ENCODE measurements at places on chromosomes 3 and 15.
A peak's percentile ranks its signal among the peaks of the same experiment; 100 is the strongest.

DNA sequence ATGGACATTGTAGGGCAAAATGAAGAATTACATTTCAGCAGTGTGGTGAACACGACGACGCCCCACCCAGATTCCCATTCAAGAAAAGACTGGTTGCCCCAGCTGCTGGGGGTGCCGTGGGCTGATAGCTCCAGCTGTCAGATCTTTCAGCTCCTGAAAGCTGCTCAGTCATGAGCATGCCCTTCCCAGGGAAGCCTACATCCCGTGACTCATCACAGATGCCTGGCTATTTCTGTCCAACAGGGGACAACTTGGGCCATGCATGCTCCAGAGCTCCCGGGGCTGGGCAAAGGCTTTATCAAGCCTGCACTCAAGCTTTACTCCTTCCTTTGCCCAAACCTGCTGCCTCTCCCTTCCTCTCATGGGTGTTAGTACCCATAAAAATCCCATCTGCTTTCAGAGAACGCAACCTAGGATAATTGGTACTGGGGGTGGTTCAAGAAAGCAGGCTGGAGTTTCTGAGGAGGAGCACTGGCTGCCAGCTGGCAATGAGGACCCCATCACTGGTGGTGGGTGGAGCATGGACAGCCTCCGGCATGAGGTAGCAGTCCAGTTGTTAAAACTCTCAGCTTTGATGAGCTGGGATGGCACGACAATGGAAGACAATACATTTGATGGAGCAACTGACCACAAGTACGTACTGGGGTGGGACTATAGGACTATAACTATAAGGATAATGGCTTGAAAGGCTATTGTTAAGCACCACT is 16.4 kb upstream of the ST8SIA2 start:
- no peak for DNase-seq

DNA sequence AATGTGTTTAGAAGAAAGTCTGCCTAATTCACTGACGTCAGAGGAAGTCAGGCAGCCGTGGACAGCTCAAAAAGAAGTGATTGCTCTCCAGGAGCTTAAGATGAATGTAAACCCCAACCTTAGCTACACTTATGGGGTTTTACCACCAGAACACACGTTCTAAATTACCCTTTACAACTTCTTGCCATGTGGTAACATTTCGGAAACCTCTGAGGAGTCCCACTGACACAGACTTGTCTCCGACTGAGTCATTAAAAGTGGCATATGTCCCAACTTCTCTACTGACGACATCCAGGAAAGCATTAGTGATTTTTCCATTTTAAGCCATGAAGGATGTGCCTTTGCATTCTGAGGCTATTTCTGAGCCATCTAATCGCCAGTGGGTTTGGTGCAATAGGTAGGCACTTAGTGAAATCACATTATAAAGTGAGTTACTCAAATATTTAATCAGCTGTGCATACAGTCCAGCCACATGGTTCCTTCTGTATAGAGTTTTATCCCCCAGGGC is 32.4 kb downstream of the C2CD4A start:
- no peak for DNase-seq

DNA sequence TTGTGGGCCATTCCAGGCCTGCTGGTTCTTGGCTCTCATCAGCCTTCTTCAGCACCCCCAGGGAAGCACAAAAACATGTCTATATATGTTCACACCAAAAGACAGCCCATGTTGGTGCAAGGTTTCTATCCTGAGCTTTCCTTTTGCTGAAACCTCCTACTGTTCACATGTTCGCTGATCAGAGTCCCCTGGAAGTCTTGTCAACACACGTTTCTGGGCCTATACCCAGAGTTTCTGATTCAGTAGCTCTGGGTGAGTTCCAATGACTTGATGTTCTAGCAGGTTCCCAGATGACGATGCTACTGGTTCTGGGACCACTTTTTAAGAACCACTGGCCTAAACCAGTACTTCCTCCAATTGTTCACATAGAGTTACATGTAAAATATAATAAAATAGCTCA is 46.0 kb downstream of the SUCNR1 start:
- DNase-seq, result no peak

- no peak for DNase-seq
These were observed 486.0 kb upstream of the CFAP20DC start for GRCh38 chr3:59535791-59536221.

DNA sequence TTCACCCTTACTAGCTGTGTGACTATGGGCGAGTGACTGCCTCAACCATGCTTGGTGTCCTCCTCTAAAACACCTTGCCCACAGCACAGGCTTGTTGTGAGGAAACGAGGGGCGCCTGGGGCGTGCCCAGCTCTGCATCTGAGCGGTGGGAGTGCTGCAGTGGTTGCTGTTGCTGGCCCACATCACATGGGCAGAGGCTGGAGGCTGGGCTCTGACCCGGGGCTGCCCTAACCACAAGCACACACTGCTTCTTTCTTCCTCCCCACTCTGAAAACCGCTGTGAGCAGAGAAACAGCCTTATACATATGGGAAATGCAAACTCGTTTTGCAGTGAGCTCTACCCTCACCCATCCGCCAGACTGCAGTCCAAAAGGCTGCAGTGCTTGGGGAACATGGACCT is 74.8 kb upstream of the RPL32 start:
- no peak for DNase-seq

DNA sequence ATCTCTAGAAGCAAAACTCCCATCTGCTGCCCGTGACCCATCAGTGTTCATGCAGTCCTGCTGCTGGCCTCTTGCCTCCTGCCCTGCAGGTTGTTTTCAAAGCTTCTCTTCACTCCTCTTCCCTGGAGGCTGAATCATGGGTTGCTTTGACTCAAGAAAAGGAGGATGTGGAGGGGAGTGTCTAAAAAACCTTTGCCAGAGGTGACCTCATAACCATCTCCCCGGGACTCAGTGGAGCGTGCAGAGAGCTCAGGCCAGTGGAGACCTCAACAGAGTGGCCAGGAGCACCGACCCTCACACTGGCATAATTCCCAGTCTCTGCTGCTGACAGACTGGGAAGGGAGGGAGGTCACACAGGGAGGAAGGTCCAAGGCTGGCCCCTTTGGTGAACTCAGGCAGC is 60.9 kb upstream of the ITGA11 start:
- no peak for DNase-seq

DNA sequence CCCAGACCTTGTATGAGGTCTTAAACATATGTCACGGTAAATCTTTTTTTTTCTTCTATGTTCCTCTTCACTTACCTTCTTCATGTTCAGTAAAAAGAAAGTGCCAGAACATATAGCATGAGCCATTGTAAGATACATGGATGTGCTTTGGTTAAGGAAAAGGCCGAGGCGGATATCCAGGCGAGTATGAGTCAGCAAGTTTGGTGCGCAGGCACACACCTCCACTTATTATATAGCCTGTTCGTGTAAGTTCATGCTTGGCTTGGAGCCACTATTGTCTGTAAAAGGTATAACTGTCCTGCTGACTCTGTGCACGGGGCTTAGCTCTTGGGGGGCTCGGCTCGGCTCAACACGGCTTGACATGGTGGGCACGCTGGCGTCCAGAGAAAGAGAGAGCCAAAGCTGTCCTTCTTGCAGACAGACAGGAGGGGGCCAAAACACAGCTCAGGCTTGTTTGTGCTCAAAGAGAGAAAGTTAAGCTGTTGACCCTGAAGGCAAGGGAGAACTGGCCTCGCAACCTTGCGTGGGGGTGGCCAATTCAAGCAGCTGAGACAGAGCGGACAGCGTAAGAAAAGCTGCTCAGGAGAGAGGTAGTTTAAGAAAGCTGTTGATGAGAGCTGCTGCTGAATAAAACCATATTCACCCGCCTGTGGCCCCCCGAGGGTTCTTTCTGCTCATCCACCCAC is 251.2 kb downstream of the SLC9A9 start:
- DNase-seq, result peak; percentile 61

- DNase-seq, result no peak
These were observed 23.2 kb downstream of the RCN2 start for GRCh38 chr15:76954744-76955143.

GRCh38 chr3:158568784-158569183 is 2.2 kb upstream of the MLF1 start:
- no peak for DNase-seq
